ENCODE measurements at places on chromosomes 7 and 10. TPM values are rescaled to one million over a fixed set of nuclear protein-coding genes. Genes with fewer than 3 reads are reported as not detected.

- no peak for DNase-seq
- H3K27me3 ChIP-seq = no peaks in the 10 kb centered on the region
- H3K4me3 ChIP-seq = peak overlapping the region; percentile 22
- H3K36me3 ChIP-seq = no peaks in the 10 kb centered on the region
These were observed 6.3 kb downstream of the CDK6 start for GRCh38 chr7:92830027-92830426.

- H3K4me3 ChIP-seq = no peak overlapping the region
- no peak for DNase-seq
- no peaks in the 10 kb centered on the region for H3K27me3 ChIP-seq
- H3K4me1 ChIP-seq = no peaks in the 10 kb centered on the region
These were observed 143.8 kb downstream of the TES start for GRCh38 chr7:116354171-116354545.

GRCh38 chr7:131586259-131586658 is 29.8 kb upstream of the PODXL start:
- H3K27ac ChIP-seq = no peak overlapping the region
- DNase-seq = no peak
- no peaks in the 10 kb centered on the region for H3K27me3 ChIP-seq
- H3K4me3 ChIP-seq = no peak overlapping the region
- no peaks in the 10 kb centered on the region for H3K36me3 ChIP-seq

Gene VAX1
- polyA plus RNA-seq = 0.02 TPM

DNA sequence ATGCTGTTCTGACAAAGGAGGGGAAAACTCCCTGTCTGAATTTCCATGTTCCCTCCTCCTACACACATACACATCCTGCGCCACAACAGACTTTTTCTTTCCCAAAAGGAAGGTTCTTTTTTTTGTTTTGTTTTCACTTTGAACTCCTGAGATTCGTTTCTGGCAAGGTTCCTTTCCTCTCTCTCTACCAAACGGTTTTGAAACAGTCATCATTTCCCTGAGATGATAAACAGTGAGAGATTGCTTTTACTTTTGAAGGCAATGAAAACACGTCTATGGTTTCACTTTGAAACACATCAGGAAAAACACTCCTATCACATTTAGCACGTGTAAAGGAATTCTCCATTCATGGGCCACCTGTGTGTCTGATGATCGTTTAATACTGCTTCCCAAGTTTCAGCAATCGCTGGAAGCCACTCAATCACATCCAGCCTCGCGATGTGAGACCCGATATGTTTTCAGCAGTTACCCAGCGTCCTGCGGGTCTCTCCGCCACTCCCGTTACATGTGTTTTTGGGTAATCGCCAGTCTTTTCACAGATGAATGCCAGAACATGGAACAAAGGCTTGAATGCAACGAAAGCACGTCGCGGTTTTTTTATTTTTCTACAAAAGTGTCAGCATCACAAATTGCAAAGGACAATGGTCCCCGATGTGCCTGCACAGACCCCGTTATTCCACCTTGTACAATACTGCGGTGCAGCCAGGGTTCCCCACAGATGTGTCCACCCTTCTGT is 62.8 kb upstream of the CUX1 start:
- H3K27me3 ChIP-seq = no peaks in the 10 kb centered on the region
- no peak for DNase-seq
- no peaks in the 10 kb centered on the region for H3K36me3 ChIP-seq
- H3K4me1 ChIP-seq = peaks cover 8% of the 10 kb centered on the region

Gene NPFFR1
- polyA plus RNA-seq = 0.21 TPM

DNA sequence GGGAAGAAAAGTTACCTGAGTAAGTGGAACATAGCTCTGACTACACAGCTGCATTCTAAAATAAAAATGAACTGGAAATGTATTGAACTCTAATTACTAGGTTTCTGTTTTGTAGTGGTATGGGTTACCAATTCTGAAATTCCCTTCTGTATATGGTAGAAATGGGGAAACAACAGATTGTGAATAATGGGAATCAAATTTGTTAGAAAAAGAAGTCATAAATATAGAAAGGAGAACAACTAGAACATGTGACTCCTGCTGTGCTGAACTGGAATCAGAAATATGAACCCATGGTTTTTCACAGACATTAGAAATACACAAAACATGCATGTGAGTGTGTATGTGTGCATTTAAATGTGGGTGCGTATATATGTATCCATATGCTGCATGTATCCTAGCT is 27.0 kb downstream of the MCMBP start:
- no peak overlapping the region for H3K4me3 ChIP-seq
- no peaks in the 10 kb centered on the region for H3K27me3 ChIP-seq
- H3K4me1 ChIP-seq = no peaks in the 10 kb centered on the region
- H3K27ac ChIP-seq = no peak overlapping the region
- no peak for DNase-seq
- H3K36me3 ChIP-seq = peaks cover 87% of the 10 kb centered on the region

GRCh38 chr7:55568613-55569268 is 3.6 kb downstream of the VOPP1 start:
- H3K27me3 ChIP-seq = peaks cover 5% of the 10 kb centered on the region
- no peak overlapping the region for H3K4me3 ChIP-seq
- DNase-seq = no peak
- no peaks in the 10 kb centered on the region for H3K36me3 ChIP-seq

GRCh38 chr7:26599982-26600381 is 264.4 kb downstream of the SKAP2 start:
- no peak overlapping the region for H3K4me3 ChIP-seq
- no peaks in the 10 kb centered on the region for H3K4me1 ChIP-seq
- no peak for DNase-seq
- no peak overlapping the region for H3K27ac ChIP-seq
- H3K36me3 ChIP-seq = no peaks in the 10 kb centered on the region

DNA sequence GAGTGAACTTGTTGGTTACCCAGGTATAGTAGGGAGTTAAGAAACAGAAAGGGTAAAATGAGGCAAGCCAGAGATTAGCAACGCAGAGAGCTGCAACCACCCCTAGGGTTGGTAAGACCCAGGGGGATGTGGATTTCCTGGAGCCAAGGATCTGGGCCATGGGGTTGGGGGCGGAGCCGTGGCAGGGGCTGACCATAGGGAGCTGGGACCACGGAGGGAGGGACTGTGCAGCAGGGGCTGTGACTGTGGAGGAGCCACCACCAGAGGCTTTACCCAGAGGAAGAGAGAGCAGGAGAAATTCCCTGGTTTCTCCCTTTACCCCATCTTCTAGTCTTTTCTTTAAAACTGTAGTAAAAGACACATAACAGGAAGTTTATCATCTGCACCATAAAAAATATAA is 58.6 kb upstream of the BAIAP2L1 start:
- DNase-seq = no peak
- H3K4me3 ChIP-seq = no peak overlapping the region
- no peaks in the 10 kb centered on the region for H3K36me3 ChIP-seq
- no peak overlapping the region for H3K27ac ChIP-seq
- no peaks in the 10 kb centered on the region for H3K27me3 ChIP-seq
- no peaks in the 10 kb centered on the region for H3K4me1 ChIP-seq

- no peak overlapping the region for H3K27ac ChIP-seq
- H3K27me3 ChIP-seq = no peaks in the 10 kb centered on the region
- H3K4me1 ChIP-seq = peaks cover 17% of the 10 kb centered on the region
- no peak for DNase-seq
- H3K36me3 ChIP-seq = no peaks in the 10 kb centered on the region
These were observed 136.2 kb downstream of the PRPF18 start for GRCh38 chr10:13722747-13723653.

Gene PILRA
- polyA plus RNA-seq = 12.2 TPM

Gene FBXL13
- polyA plus RNA-seq = 1.0 TPM

DNA sequence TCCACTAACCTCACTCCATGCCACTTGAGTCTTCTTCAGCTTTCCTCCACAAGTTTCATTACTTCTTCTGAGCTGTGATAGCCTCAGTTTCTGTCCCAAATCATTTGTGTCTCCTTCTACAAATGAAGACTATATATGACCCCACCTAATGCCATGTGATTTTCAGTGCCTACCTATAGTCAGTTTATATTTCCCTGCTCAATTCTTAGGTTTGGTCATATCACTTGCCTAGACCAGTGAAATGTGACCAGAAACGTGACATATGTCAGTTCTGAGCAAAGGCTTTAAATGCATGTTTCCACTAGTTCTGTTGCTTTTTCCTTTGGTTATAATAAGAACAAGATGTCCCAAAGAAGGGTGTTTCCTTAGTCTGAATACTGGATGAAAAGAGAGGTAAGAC is 24.6 kb upstream of the REEP3 start:
- H3K4me1 ChIP-seq = no peaks in the 10 kb centered on the region
- no peaks in the 10 kb centered on the region for H3K27me3 ChIP-seq
- no peaks in the 10 kb centered on the region for H3K36me3 ChIP-seq
- DNase-seq = no peak

GRCh38 chr7:16811551-16811950 is 6.8 kb upstream of the AGR2 start:
- H3K27ac ChIP-seq = no peak overlapping the region
- no peak for DNase-seq
- H3K4me1 ChIP-seq = no peaks in the 10 kb centered on the region
- no peak overlapping the region for H3K4me3 ChIP-seq

GRCh38 chr10:62333135-62333889 is 40.9 kb upstream of the ZNF365 start:
- no peak for DNase-seq
- H3K27me3 ChIP-seq = no peaks in the 10 kb centered on the region
- no peaks in the 10 kb centered on the region for H3K4me1 ChIP-seq
- H3K4me3 ChIP-seq = no peak overlapping the region
- no peak overlapping the region for H3K27ac ChIP-seq

GRCh38 chr10:33309406-33309805 is 25.1 kb downstream of the NRP1 start:
- no peaks in the 10 kb centered on the region for H3K27me3 ChIP-seq
- H3K27ac ChIP-seq = no peak overlapping the region
- DNase-seq = no peak
- no peaks in the 10 kb centered on the region for H3K36me3 ChIP-seq
- H3K4me1 ChIP-seq = no peaks in the 10 kb centered on the region
